ENCODE measurements at places on chromosomes 1 and 21.

GRCh38 chr1:163147019-163147418, 55.7 kb downstream of the RGS5 start:
- no peak for DNase-seq

DNA sequence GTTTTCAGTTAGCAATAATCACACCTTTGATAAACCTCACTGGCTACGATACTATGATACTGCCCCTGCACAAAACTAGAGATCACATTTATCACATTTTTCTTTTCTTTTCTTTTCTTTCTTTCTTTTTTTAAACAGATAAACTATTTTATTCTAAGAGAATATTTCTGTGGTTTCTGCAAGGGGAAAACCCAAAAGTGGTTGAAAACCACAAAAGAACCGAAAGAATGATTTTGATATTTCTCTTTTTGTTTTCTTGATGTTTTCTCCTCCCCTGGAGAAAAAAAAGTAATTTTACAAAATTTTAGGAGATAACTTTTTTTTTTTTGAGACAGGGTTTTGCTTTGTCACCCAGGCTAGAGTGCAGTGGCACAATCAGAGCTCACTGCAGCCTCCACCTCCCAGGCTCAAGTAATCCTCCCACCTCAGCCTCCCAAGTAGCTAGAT, 18.4 kb upstream of the FRRS1 start:
- DNase-seq = no peak

DNA sequence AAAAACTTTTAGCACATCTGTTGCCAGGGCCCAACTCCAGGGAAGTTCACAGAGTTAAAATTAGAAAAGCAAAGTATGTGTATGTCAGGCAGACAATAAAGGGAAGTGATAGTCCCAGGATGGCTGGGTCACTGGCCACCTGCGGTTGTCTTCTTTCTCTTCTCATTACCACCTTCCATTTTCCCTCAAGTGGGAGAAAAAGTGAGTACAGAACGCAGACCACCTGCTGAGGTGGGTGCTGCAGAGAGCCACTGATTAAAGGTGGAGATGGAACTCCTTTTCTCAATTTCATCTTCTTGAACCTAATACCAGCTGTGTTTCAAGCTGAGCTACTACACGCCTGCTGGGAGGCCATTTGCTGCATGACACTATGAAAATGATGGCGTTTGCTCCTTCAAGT, 88.8 kb upstream of the PDE4B start:
- DNase-seq = no peak

DNA sequence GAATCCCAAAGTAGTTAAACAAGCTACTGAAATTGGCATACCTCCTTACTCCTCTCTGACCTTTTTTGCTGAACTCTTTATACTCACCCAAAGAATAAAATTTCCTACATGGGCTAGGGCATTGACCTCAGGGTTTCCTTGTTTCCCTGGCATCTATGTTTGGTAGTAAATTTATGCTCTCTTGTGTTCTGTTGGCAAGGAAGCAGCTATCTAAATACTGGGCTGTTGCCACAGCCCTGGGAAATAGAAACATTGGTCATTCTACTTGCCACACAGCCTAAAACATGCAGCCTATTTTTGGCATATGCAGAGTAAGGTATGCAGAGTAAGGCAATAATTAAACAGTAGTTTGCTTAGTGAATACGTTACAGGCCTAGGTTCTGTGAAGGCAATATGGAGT, 351.4 kb downstream of the HLX start:
- no peak for DNase-seq
